ENCODE measurements at places on chromosomes 3 and 15.

DNA sequence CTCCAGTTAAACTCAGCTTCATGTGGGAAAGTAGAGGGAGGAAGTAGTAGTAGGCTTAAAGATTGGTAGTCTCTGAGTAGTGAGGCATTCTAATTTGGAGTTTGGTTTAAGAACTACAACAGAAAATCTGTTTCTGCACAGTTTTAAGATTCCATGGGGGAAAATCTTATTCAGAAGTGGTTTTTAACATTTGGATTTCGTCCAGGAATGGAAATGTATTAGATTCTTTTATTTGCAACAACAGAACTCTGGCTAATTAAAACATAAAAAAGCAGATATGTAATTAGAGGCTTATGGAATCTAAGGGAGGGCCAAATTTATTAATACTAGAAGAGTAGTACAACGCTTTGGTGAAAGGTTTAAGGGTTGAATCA is 36.0 kb downstream of the NECTIN3 start:
- DNase-seq, result no peak

DNA sequence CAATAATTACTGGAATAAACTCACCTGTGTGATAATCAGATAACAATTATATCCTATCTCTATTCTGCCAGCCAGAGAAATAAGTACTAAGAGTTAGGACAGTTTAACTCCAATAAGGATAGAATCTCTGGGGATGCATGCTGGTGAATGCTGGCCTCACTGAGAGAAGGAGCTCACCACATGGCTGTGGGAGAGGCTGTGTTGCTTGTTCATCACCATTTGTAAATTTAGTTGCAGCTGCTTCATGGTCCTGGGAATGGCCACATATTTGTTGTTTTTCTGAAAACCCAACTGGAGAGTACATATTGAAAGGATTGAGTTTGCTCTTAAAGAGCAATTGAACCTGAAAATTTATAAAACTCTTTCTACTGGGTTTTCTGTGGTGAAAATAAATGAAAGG is 207.3 kb downstream of the NECTIN3 start:
- DNase-seq, result no peak

GRCh38 chr3:49769926-49770325 is 16.4 kb downstream of the IP6K1 start:
- no peak for DNase-seq

DNA sequence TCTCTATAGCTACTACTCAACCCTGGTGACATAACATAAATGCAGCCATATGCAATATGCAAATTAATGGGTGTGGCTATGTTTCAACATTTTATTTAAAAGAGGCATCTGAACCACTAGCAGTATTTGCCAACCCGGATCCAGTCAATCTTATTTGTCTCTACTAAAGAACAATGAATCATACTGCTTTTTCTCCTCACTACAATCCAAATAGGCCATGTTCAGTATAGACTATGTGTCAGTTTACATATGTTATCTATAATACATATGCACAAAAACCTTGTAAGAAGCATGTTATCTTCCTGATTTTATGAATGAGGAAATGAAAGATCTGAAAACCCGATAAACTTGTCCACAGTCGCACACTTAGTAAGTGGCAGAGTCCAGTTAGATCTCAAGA is 125.7 kb downstream of the STAG1 start:
- DNase-seq, result no peak

GRCh38 chr15:60758961-60759729 is 280.2 kb upstream of the ICE2 start:
- DNase-seq, result no peak

- DNase-seq, result no peak
These were observed 45.6 kb upstream of the FSTL1 start for GRCh38 chr3:120496278-120497002.

- no peak for DNase-seq
These were observed 194.5 kb downstream of the LRTM1 start for GRCh38 chr3:54733106-54734006.

GRCh38 chr15:85000189-85000864 is 18.7 kb downstream of the PDE8A start:
- DNase-seq, result no peak

DNA sequence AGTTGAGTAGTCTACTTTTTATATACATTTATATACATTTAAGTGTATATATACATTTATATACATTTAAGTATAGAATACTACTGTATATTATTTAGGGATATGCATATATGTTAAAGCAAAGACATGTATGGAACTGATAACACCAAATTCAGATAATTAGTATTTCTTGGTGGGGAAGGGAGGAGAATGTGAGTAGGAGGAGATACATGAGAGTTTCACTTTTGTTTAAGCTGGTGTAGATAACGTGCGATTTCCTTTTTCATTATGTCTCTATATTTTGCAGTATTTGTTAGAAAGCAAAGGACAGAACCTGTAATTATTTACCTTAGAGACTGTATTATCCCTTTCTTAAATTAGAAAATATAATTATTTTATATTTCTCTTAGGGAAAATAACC is 16.6 kb upstream of the NIT2 start:
- no peak for DNase-seq

All from cerebellar cortex (tissue), 1 donor.